ENCODE measurements at places on chromosomes 3 and 15.

DNA sequence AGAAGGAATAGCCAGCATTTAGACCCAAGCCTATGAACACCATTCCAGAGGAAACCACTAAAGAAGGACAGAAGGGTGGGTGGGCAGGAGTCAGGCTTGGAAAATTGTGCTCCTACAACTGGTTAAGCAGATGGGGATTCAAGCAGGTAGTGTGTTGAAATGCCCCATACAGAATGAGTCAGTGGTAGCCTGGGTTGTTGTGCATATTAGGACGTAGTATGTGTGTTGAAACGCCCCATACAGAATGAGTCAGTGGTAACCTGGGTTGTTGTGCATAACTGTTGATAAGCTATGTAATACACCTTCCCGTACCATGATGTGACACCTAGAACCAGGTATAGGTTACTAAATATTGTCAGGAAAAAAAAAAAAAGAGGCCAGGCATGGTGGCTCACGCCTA, 34.0 kb downstream of the MINDY4B start:
- DNase-seq: peak; percentile 77

- no peak for DNase-seq
These were observed 29.9 kb upstream of the GRIP2 start for GRCh38 chr3:14570089-14570488.

GRCh38 chr3:11155341-11156025, 1.2 kb downstream of the HRH1 start:
- peak; percentile 68 for DNase-seq

GRCh38 chr15:68578175-68578979, 416 bp upstream of the CORO2B start:
- DNase-seq: no peak

GRCh38 chr3:184289426-184289938, 9.6 kb upstream of the PSMD2 start:
- DNase-seq: peak; percentile 26

GRCh38 chr15:100131321-100132224, 210.2 kb downstream of the ADAMTS17 start:
- DNase-seq: no peak

- no peak for DNase-seq
These were observed 378 bp upstream of the FEM1B start for GRCh38 chr15:68277131-68277602.

GRCh38 chr3:130849091-130849552, 44.8 kb upstream of the ATP2C1 start:
- peak; percentile 9 for DNase-seq

DNA sequence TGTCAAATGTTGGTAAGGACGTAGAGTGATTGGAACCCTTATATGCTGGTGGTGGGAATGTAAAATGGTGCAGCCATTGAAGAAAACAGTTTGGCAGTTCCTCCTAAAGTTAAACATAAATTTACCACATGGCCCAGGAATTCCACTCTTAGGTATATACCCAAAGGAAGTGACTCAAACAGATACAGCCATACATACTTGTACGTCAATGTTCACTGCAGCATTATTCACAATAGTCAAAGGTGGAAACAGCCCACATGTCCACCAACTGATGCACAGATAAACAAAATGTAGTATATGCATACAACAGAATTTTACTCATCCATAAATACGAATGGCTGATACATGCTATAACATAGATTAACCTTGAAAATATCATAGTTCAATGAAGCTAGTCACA, 13.2 kb downstream of the CLASP2 start:
- DNase-seq: no peak

DNA sequence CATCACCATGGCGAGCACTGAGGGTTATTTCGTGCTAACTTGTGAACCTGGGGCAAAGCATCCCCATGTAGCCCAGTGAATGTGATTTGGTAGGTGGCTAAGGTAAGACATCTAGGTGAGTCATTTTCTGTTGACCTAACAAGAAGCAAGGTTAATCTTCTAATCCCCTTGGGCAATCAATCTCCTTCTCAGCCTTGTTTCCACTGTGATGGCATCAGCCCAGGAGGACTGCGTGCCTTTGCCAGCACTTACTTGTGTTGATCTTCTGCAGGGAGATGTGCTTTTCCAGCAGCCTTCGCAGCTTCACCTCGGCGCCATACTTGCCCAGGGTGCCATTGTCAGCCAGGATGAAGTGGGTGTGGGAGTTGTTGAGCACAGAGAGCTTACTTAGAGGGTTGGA, 35.7 kb downstream of the TRPM1 start:
- DNase-seq: peak; percentile 71

DNA sequence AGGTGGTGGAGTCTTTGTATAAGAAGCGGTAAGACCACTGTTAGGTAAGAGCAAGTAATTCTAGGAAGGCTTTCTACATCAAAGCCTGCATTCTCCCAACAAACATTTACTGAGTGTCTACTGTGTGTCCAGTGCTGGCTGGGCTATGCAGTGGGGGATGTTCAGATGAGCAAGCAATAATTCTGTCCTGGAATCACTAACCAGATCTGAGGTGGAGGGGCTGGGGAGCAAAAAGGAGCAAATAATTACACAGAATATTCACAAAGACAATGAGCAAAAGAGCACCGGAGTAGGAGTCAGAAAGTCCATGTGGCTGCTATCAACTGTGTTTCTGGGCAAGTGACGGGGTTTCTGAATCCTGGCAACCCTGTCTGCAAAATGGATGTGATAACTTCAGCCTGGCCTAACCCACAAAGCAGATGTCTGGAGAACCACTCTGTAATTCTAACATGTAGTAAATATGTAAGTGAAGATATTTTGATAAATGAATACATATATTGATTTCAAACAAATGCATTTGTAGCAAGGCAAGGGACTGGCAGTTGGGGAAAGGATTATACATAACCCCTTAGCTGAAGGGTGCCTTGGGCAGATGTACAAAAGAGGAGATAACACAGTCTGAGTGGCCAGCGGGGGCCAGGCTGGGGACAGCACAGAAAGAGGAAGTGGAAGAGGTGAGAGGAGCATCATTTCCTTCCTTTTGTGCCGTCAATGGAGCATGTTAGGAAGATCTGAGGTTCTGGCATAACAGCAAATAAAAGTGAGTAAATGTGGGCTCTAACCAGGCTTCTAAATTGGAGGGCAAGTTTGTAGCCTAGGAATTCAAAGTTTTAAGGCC, 28.8 kb downstream of the CYP8B1 start:
- no peak for DNase-seq

DNA sequence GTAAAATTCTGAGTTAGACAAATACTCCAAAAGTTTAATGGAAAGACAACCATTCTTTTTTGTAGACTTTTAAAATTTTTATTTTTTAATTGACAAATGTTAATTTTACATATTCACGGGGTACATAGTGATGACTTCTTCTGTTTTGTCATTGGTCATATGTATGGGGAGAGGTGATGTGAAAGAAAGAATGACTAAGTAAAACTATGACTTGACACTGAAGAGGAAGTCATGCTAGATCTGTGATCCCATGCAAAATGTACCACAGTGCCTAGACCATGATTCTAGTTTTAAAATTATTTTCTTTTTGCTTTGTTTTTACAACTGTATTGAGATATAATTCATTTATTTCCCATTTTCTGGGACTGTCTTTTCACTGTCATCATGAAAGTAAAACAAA, 281.6 kb downstream of the MBNL1 start:
- no peak for DNase-seq

DNA sequence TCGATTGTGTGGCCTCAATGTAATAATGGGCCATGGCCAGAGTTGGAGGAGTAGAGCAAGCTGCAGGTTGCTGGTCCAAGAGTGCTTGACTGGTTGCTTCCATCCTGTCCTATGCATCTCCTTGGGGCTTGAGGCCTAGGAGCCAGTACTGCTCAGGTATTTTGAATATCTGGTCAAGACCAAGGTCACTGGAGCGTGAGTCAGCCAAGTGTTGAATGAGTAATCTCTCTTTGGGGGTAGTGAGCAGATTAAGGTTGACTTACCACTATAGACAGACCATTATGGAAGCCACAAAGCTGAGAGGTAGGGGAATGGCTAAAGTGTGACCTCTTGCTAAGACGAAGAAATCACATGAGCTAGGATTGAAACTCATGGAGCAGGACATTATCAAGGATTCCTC, 9.4 kb upstream of the PARP6 start:
- DNase-seq: peak; percentile 47

DNA sequence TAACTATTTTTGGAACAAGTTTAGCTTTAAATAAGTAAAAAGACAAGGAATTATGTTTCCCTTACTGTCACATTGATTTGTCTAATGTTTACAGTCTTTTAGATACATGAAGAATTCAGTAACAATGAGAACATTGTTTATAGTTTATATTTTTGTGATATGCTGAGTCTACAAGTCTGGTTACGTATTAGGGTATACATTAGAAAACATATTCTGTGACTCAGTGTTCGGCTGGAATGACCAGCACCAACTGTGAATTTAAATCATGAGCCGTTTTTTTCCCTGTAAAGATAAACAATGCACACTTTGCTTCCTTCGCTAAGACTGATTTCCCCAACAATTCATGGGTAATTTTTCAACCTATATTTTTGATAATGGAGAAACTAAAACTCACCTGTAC, 131.5 kb downstream of the DUT start:
- DNase-seq: no peak
